AG08395 (cell line): ENCODE measurements at places on chromosomes 11 and 22.

GRCh38 chr22:37284805-37285355 is 2.6 kb downstream of the CYTH4 start:
- no peak for DNase-seq

DNA sequence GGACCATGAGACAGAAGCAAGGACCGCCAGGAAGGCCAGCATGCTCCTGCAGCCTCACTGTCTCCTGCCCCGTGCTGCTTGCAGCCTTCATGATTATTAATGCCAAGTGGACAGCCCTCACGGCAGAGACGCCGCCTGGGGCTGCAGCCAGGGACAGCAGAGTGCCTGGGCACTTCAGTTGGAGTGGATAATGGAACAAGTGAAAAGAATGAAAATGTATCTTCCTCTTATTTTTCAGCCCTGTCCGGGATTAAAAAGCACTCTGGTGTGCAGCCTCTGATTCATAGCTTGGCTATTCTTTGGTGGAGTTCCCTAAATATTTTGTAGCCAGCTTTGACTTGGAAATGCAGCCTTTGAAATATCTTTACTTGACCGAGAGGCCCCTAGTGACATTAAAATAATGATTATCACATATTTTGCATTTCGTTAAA is 1404.2 kb downstream of the BRD1 start:
- DNase-seq: peak; percentile 83

- DNase-seq: no peak
Observed at GRCh38 chr11:72754544-72755155, 2.4 kb upstream of the ARAP1 start.

DNA sequence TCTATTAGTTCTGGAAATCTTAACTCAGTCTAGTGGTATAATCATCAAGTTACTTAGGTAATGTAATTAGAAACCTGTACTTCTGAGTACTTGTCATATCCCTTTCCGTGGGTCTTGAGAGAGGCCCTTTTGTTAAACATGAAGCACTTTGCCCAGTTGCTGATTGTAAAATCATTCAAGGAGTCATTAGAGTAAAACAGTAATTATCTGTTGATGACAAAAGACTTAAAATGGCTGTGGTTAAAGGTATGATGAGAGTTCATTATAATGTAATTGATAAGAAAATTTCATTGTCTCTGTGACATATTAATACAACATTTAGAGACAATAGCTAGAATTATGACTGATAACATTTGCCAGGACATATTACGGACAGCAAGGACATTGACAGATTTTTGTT is 34.3 kb downstream of the PRR5L start:
- DNase-seq: no peak

DNA sequence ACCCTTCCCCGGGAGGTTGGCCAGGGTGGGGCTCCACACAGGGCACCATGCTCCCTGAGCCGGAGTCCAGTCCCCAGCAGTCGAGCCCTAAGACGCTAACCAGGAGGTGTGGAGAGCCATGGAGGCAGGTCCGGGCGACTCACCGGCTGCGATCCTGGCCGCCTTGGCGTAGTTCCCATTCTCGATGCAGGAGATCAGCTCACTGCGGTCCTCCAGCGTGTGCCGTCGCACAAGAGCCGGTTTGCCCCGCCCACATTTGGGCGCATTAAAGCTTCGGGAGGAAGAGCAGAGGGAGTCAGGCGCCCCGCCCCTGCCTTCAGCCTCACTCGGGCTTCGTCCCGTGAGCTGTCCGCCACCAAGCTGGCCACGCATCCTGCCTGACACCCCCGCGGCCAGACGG is 50.8 kb downstream of the BRD1 start:
- DNase-seq: no peak

GRCh38 chr22:38230916-38231315 is 29.1 kb downstream of the MAFF start:
- no peak for DNase-seq

- DNase-seq: peak; percentile 38
Observed at GRCh38 chr11:132718711-132719671, 813.3 kb downstream of the OPCML start.

- DNase-seq: no peak
Observed at GRCh38 chr11:13174090-13174489, 103.5 kb upstream of the BMAL1 start.

DNA sequence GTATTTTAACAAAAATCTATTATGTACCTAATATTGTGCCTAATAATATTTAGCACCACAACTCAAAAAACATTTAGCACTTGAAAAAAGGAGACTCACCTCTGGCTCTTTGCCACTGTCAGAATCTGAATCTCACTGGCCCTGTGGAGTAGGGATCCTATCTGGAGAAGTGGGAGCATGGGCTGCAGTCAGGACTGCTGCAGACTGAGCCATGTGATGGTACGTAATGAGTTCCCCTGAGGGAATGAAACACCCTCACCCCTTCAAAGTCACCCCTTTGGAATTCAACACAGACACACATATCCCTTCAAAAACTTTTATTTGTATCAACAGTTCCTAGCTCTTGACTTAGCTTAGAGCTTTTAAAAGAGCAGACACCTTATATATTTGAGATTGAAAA is 6.5 kb downstream of the PTPMT1 start:
- peak; percentile 67 for DNase-seq

DNA sequence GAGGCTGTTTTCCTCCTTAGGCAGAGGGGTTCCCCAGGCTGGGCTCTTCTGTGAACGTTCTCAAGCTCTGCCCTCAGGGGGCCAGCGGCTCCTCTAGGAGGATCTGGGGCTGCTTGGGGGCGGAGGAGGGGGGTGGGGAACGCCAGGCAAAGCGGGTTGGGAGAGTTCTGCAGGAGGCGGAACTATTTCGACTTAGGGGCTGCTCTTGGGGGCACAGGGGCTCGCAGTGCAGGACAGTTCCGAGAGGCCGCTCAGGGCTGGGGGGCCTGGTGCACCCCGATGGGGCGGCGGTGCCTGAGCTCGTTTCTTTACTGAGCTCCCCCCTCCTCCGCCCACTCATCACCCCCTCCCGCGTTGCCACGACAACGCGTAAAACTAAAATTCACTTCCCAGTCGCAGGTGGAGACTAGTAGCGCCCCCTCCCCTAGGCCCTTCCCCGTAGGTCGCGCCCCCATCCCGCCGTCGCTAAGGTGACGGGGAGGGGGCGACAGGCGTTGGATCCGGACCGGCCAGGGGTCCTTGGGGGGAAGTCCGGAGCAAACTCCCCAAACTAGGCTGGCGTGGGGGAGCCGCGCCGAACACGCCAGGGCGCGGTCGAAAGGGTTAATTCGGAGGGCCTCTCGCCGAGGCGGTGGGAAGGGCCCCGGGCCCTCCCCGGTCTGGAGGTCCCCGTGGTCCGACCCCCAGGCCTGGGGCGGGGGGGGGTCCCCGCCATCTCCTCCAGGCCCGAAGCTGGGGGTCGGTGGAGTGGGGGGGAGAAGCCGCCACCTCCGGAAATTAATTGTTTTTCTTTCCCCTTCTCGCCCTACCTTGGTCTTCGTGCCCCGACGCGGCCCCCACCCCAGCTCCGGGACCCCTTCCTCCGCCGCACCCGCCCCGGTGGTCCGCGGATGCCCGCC is 857 bp downstream of the SHANK3 start:
- DNase-seq: peak; percentile 2

DNA sequence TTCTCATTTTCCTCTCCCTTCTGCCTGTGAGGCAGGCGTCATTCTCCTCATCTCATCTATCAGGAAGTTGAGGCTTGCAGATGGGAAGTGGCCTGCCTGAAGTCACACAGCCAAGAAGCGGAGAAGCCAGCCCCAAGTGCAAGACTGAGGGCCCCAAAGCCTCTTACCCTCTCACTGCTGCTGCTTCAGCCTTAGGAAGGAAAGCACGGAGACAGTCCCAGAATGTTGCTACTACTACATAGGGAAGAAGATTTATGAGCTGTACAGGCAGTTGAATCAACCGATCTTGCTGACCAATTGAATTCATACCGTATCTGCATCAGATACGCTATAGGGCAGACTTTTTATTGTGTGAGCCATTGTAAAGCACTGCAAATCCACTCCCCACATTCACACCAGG is 89.0 kb downstream of the CWC15 start:
- no peak for DNase-seq

DNA sequence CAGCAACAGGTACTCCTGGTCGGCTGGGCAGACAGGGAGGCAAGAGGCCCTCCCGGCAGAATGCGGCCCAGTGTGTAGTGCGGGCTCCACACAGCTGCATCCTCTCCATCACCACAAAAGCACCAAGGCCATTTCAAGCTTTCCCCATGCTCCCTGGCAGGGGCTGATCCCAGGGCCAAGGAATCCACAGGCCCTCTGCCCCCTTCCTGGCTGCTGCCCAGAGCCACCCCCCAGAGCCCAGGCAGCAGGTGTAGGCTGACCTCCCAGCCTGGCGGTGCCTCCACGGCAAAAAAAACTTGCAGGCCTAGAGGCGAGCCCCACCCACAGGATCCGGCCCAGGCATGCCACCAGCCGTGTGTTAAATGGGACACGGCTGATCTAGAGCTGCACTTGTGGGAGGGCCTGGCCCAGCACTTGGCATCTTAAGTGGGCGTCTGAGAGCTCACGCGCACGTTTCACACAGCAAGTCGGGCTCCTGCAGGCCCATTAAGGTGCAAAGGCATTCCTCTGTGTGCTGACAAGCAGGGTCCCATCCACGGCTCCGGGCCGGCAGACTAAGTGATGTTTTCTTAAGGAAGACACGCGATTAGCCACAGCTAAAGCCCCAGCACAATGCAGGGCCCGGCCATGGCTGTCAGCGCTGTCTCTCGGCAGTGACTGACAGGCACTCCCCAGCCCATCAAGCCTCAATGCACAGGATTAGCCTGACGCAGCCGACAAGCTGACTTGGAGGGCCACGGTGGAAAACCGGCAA is 19.8 kb upstream of the GNB1L start:
- no peak for DNase-seq

GRCh38 chr11:78740199-78741071 is 165.8 kb upstream of the NARS2 start:
- no peak for DNase-seq

DNA sequence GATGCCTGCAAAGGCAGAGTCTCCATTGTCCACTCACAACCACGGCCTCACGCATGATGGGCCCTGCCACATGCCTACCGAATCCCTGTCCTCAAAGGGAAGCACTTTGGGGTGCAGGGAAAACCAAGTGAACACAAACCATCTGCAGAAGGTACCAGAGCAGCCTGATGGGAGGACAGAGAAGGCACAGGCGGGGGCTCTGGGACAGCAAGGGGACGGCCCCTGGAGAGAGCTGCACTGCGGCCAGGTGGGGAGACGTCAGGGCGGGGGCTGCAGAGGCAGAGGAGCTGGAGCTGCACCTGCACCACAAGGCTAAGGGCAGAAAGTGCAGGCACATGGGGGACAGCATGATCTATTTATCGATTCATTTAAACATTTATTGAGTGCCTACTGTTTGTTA is 1056.0 kb downstream of the TBC1D22A start:
- DNase-seq: no peak

GRCh38 chr22:16922706-16923105 is 85.3 kb downstream of the GAB4 start:
- no peak for DNase-seq

DNA sequence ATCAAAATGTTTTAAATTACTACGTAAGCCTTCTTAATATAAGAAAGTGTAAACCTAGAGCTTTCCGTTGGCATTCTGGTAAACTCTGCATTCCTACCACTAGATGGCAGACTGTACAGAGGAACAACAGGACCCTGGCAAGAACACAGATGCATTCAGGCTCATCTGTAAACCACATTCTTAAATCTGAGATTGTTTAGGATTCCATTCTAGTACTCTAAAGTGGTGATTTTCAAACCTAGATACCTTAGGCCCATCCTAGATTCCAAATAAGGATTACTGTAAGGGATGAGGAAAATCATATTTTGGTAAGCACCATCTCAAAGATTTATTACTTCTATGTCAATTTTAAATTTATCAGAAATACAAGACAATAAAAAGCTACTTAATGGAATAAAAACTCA is 26.9 kb downstream of the PICALM start:
- DNase-seq: peak; percentile 77

GRCh38 chr11:47099214-47099917 is 77.3 kb downstream of the ARFGAP2 start:
- no peak for DNase-seq

- peak; percentile 75 for DNase-seq
Observed at GRCh38 chr11:126317756-126318573, 14.1 kb downstream of the DCPS start.

- no peak for DNase-seq
Observed at GRCh38 chr11:121131656-121132055, 30.6 kb downstream of the TECTA start.

- DNase-seq: peak; percentile 75
Observed at GRCh38 chr22:23762842-23763578, at the start of gene C22orf15. C22orf15 (plus strand) TSS chr22:23762990; CDS start chr22:23763307, 317 bp downstream.

DNA sequence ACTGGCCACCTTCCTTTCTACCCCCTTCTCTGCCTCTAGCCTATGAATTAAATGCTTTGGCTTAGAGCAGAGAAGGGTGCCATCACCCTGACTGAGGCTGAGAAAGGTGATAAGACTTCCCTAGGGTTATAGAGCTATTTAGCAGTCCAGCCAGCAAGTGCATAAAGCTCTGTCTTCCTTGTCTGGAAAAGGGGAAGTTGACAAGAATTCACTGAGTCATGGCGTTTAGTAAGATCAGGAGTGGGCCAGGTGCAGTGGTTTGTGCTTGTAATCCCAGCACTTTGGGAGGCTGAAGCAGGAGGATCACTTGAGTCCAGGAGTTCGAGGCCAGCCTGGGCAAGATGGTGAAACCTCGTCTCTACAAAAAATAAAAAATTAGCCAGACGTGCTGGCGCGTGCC is 63.1 kb downstream of the LHFPL7 start:
- DNase-seq: no peak

DNA sequence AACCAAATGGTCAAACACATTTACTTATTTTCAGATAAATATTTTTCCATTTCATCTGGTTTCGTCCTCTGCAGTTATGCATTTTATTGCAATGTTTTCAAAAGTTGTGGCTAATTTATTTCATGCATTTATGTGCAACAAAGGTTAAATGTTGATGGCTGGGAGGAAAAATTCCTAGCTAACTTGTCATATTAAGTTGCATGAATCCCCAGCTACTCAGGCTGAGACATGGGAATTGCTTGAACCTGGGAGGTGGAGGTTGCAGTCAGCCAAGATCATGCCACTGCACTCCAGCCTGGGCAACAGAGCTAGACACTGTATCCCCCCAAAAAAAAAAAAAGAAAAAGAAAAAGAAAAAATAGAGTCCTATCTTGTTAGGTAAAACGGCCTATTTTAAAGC is 1862.4 kb upstream of the RAG2 start:
- no peak for DNase-seq

- DNase-seq: no peak
Observed at GRCh38 chr22:44032126-44032730, 8.1 kb downstream of the PARVB start.

- DNase-seq: no peak
Observed at GRCh38 chr11:3644817-3645235, at the start of gene ART1. ART1 (plus strand) TSS chr11:3645128; CDS start chr11:3659214, 14,086 bp downstream.
